Activated CD8-positive, alpha-beta memory T cell treated with anti-CD3 and anti-CD28 coated beads, Interleukin-2, amount 10 ng/mL, durations not matched to agents 7 days and 5 days (primary cell): ENCODE measurements at places on chromosomes 12 and 14.

DNA sequence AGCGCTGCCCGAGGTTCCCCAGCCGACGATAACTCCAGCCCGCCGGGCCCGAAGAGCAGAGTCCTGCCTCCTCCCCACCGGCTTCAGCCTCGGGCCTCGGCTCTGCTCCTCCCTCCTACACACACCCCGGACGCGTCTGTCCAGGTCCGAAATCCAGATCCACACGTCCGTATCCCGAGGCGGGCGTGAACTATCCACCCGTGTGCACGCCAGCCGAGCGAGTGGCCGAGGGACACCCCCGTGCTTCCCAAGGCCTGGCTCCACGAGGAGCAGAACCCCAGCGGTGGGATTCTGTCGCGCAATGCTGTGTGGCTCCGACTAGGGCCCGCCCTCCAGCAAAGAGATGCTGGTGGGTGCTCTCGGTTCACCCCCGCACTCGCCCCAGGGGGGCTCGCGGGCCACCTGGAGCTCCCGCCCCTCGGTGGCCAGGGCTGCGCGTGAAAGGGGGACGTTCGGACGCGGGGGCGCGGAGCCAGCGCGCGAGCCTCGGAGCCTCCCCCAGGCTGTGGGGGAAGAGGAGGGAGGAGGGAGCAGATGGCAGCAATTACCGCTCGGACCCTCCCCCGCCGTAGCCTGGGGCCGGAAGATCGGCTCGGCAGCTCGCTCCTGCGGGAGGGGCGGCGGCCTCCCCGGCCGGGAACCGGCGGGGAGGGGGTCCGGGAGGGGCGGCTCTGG lies 18.9 kb upstream of the ANKRD33 start:
- DNase-seq = no peak

DNA sequence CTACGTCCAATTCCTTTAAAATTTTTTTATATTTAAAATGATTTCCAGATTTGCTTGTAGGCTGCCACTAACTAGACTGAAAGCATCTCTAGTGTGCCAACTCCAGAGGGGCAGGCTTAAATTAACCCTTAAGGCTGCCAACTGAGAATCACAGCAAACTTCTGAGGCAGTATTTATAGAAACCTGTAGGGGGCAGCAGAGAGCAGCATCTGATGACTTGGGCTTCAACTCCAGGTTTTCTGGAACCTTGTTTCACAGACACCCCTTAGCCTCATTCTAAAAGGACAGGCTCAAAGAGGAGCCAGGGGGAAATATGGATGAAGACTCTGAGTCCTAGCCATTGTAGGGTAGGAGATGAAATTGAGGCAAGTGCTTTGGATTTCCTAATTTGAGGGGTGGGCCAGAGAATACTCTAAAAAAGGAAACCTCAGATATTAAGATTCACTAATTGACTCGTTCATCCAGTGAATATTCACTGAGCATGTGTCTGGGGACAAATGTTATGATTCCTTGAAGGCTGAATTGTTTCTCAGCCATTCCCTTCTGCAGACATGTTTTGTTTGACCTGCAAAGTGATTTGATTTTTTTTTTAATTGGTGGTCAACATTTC lies 63.3 kb upstream of the HSPB8 start:
- peak; percentile 41 for DNase-seq

GRCh38 chr14:89194376-89194775 lies 222.7 kb downstream of the FOXN3 start:
- no peak for DNase-seq

GRCh38 chr14:67986131-67986841 lies 166.7 kb downstream of the RAD51B start:
- no peak for DNase-seq

DNA sequence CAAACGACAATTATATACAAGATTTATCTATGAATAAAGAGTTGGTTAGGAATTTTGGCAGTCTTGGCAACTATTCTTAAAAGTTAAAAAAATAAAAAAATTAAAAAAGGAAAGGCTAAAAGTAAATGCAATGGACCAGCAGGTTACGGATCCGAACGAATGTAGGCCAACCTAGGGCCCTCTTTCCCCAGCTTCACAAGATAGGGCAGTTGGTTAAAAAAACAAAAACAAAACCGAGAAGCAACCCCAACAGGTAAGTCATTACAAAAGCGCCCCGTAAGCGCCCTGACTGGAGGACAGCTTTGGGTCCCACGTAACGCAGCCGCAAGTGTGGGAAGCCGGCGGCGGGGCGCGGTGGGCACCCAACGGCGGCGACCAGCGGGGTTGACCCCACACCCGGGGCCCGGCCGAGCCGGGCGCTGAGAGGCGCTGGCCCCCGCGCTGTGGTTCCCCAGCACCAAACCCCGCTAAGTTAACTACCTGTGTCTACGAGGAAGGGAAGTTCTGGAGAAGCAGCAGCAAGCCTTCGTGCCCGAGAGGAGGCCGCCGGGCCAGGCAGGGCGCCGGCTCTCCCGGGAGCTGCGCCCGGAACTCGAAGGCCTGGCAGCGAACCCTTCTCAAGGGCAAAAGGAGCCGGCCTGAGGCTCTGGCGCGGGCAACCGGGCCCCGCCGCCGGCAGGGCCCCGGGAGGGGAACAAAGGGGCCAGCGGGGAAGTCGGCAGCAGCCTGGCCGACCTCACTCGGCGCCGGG lies 882 bp downstream of the HECTD1 start:
- peak; percentile 75 for DNase-seq

GRCh38 chr12:20865873-20866272 lies 55.4 kb downstream of the SLCO1B3 start:
- no peak for DNase-seq

GRCh38 chr12:64025174-64025958 lies 180.9 kb downstream of the SRGAP1 start:
- no peak for DNase-seq

GRCh38 chr12:119258556-119258955 lies 76.0 kb upstream of the CCDC60 start:
- DNase-seq = no peak

GRCh38 chr12:87336814-87337336 lies 692.3 kb downstream of the C12orf50 start:
- no peak for DNase-seq
